NCI-H1092 (cell line): ENCODE measurements at places on chromosomes 4 and X.

- no peak for DNase-seq
Observed at GRCh38 chrX:118536687-118537461, 41.3 kb downstream of the DOCK11 start.

GRCh38 chr4:9898596-9899305, 117.3 kb downstream of the DRD5 start:
- no peak for DNase-seq

- no peak for DNase-seq
Observed at GRCh38 chrX:119706616-119707015, 13.6 kb upstream of the SEPTIN6 start.

GRCh38 chr4:41839916-41840854, 91.7 kb upstream of the PHOX2B start:
- no peak for DNase-seq

DNA sequence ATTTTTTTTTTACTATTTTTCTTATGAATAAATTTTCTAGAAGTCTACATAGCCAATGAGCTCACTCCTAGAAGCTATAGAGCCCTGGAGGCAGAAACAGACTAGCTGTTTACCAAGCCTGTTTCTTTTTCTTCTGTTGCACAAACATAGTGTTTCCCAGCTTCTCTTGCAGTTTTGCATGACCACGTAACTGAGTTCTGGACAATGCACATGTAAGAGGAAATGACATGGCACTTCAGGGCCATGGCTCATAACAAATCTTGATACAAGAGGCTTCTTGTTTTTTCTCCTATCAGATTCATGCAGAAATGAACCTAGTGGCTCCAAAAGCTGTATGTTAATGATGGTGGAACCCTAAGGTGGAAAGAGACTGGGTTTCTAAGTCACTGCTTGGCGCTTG, 127.4 kb downstream of the ZNF330 start:
- no peak for DNase-seq

DNA sequence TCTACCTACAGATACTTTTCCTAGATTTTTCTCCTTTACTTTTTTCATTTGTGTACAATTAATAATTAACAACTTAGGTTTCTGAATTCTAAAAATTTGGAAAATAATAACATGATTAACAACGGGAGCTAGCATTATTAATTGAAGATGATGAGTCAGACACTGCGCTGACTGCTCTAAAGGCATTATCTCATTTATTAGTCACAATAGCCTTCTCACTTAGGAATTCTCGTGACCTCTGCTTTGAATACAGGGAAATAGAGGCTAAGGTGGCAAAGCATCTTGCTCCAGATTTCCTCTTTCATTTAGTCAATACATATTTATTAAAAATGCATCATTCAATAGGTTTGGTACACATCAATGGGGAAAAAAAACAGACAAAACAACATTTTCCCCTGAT, 441.3 kb downstream of the PCDH18 start:
- no peak for DNase-seq

GRCh38 chr4:77959566-77960338, 97.1 kb downstream of the MRPL1 start:
- peak; percentile 53 for DNase-seq

GRCh38 chr4:188439641-188440311, 300.5 kb downstream of the TRIML1 start:
- DNase-seq: peak; percentile 94

GRCh38 chr4:19776021-19776459, 475.7 kb upstream of the SLIT2 start:
- peak; percentile 32 for DNase-seq

GRCh38 chr4:179605196-179605595, 2163.0 kb upstream of the AGA start:
- DNase-seq: no peak

DNA sequence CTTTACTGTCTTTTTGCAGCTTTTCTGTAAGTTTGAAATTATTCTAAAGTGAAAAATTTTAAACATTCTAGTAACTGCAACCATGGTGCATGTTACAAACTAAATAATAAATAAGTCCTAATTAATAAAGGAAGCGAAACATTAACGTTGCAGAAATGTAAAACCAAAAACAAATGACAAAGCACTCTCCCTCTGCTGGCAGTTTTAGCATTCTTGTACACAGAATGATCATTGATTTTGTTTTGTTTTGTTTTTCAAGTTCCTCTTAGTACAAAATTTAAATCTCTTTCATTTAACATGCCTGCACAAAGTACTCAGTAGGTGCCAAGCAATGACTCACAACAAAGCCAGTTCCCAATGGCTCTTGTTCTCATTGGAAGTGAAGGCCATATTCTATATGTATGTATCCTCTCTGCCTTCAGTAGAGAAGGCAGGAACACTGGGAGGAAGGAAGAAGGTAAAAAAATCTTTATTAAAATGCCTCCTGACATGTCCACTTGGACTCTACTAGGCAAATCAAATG, 13.7 kb upstream of the TMSB4X start:
- DNase-seq: no peak

- no peak for DNase-seq
Observed at GRCh38 chr4:2881431-2881830, 37.8 kb downstream of the ADD1 start.

GRCh38 chrX:37378404-37378803, 29.2 kb downstream of the PRRG1 start:
- no peak for DNase-seq

GRCh38 chrX:5708251-5708650, 520.4 kb downstream of the NLGN4X start:
- no peak for DNase-seq

- no peak for DNase-seq
Observed at GRCh38 chr4:152534541-152535359, 1.1 kb downstream of the FBXW7 start.

- no peak for DNase-seq
Observed at GRCh38 chr4:182908124-182908523, 9.1 kb downstream of the DCTD start.

DNA sequence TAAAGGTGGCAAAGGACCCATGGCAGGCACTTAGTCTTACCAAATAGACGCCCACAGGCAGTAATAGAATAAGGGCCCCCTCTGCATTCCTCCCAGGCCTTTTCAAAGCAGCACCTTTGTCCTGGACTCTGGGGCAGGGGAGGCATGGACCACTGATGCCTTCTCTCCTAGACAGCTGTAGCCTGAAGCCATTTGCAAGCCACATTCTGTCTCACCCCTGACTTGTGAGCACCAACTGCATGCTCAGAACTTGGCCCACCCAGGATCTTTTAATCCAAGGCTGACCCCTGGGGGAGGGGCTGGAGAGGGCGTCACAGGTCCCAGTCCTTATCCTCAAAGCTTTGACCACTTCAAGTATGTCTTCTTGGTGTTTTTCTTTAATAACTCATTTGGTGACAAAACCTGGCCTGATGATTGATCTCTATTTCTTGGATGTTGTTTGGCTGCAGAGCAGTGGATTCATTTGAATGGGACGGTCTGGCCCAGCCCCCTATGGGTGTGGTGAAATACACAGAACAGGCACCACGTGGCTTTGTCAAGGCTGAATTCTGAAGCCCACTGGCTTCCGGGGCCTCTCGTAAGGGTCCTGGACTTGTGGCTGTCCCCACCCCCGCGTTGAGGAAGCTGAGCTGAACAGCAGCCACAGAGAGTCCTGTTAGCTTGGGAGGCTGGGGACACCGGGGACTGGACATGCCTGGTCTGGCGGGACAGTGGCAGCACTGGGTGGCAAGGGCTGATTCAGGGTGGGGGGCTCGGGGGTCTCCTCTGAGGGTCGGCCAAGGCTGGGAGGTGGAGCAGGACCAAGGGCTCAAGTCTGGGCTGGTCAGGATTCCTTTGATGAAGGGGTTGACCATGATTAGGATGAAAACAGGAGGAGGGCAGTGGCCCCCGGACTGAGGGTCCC, 36.6 kb downstream of the ADRA2C start:
- DNase-seq: no peak

DNA sequence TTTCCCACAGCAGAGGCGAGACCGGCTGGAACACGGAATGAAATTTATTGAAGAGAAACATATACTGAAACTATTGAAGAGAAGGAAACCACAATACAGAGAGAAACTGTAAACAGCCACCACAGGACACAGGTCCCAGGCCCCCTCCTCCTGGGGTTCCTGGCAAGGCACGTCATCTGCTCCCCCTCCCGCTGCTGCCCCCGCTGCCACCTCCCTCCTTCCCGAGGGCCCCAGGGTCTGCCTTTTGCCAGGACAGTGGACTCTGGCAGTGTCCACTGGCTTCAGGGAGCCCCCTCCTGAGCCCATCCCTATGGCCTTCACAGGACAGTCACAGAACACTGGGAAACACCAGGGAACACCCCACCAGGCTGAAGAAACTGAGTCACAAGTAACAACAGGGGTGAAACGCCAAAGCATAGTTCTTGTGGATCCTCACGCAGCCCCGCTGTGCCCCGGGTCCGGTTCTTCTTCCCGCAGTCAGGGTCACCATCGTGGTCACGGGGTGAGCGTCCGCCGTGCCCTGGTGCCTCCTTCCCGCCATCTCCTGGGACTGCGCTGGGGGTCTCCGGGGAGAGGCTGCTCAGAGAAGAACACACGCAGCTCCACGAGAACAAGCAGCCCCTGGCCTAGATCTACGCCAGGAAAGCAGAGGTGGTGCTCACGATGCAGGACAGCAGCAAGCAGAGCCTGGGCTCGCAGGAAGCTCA, 5.4 kb downstream of the PNMA6E start:
- no peak for DNase-seq

- DNase-seq: no peak
Observed at GRCh38 chr4:14917298-14917633, 85.0 kb upstream of the CPEB2 start.

- DNase-seq: no peak
Observed at GRCh38 chr4:125303821-125304220, 10.9 kb upstream of the FAT4 start.

- DNase-seq: no peak
Observed at GRCh38 chr4:21893136-21893535, 55.4 kb downstream of the KCNIP4 start.

DNA sequence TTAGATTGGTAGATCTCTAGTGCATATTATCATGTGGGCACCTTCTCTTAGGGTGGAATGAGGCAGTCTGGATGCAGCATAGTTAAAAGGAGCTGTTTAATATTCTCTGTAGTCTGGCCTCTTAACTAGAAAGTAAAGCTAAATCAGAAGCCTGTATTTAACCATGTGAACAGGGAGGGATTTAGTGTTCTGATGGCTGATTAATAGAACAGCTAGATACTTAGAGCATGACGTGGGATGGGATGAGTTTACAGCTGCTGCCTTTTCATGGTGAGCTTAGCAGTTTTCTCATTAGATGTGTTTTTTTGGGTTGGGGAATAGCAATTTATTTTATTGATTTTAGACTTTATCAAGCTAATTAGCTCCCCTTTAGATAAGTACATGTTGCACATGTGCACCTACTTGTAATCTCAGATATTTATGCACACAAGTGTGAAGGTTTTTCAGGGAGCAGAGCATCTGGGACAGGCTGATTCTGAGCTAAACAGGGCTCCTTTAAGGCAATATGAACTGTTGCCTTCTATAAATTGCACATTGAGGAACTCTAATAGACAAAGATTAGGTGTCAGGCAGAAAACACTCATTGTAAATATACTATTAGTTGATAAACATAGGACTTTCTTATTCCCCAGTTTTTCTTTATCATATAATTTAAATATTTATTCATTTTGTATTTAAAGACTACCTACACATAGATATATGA, 34.1 kb downstream of the YIPF6 start:
- DNase-seq: no peak

- no peak for DNase-seq
Observed at GRCh38 chrX:68462653-68463052, 29.4 kb upstream of the OPHN1 start.

- DNase-seq: no peak
Observed at GRCh38 chrX:149758068-149758714, 15.7 kb upstream of the HSFX1 start.

DNA sequence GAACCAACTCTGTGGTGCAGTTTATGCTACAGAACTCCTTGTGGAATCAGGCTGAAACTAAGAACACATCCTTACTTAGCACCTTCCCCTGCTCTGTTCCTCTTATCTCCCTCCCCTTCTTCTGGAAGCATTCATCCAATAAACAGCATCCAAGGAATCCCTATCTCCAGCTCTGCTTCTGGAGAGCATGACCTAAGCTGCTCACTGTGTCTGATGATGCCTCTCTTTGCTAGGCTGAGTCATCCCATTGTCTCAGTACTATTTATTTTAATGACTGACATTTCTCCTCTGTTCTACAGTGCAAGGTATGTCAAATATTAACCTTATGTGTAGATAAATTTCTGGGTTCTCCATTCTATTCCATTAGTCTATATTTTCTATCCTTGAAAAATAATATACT, 71.2 kb downstream of the BEND2 start:
- DNase-seq: no peak

- DNase-seq: no peak
Observed at GRCh38 chr4:59608466-59608865, 1591.7 kb upstream of the ADGRL3 start.

DNA sequence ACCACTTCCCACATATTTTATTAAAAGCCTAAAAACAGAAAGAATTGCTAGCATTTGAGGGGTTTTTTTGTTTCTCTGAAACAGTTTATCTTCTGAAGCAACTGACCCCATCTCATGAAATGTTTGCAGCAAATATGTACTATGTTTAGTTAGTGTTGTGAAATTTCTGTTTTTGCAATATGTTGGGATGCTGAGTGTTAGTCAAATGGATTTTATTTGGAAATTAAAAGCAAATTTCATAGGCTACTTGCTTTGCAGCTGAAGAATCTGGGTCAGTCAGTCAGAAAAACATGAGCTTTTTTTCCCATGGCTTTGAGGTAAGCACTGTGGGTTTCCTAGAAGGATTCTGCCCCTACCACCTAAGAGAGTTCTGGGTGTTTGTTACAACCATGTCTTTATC, 184.9 kb upstream of the DKK2 start:
- no peak for DNase-seq

- DNase-seq: no peak
Observed at GRCh38 chr4:128571747-128572146, 237.8 kb upstream of the JADE1 start.

DNA sequence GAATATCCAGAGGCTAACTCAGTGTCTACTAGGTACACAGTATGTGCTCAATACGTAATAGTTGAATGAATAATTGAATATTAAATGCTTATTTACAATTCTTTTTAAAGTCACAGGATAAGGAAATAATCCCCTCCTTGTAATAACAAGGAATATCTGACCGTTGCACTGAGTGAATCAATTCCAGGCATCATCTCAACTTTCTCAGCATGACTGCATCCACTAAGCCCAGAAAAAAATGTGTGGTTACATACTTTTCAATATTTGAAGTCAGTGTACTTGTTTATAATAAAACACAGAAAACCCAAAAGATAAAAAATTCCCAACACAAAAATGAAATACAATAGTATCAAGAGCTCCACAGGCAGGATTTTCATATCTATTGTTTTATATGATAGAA, 105.4 kb downstream of the TMEM144 start:
- no peak for DNase-seq
